Activated naive CD4-positive, alpha-beta T cell treated with Interleukin-2 at 50 U/mL for 16 hours (primary cell): ENCODE measurements at places on chromosomes 5 and 9.

DNA sequence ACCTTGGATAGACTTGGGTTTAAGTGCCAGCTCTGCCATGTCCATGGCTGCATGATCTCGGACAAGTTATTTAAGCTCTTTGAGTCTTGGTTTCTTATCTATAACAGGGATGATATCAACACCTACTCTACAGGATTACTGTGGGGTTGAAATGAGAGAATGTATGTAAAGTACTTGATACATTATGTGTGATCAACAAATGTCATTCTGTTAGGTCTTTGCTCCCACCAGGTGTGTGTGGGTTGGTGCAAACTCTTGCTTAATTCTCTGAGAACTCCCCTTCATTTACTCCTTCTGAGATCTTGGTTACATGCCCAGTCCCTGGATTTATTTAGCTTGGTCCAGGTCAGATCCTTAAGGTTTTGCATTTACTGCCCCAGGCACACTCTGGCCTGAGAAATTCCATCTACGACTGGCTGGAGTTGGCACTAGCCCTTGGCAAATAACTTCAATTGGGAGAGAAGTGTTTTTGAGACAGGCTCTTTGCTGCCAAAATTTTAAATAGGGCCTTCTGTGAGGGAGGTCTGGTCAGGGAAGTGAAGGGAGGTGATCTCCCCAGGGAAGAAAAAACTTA, 63.5 kb upstream of the KLF9 start:
- DNase-seq: no peak

DNA sequence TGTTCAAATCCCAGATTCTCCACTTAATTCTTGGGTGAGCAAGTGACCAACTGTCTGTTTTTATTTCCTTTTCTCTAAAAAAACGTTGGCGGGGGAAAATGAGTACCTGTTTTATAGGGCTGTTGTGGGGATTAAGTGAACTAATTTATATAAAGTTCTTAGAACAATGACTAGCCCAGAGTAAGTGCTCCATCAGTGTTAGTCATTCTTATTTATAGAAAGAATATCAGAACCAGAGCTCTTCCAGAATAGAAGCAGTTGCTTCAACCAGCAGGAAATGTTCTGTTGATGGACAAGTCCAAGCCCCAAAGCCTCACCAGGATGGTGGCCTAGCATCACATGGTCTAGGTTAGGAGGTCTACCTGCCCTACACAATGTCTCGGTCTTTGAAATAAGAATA, 379.2 kb downstream of the ACTL7B start:
- no peak for DNase-seq

GRCh38 chr9:108316066-108316465, 539.7 kb downstream of the ACTL7B start:
- DNase-seq: no peak

DNA sequence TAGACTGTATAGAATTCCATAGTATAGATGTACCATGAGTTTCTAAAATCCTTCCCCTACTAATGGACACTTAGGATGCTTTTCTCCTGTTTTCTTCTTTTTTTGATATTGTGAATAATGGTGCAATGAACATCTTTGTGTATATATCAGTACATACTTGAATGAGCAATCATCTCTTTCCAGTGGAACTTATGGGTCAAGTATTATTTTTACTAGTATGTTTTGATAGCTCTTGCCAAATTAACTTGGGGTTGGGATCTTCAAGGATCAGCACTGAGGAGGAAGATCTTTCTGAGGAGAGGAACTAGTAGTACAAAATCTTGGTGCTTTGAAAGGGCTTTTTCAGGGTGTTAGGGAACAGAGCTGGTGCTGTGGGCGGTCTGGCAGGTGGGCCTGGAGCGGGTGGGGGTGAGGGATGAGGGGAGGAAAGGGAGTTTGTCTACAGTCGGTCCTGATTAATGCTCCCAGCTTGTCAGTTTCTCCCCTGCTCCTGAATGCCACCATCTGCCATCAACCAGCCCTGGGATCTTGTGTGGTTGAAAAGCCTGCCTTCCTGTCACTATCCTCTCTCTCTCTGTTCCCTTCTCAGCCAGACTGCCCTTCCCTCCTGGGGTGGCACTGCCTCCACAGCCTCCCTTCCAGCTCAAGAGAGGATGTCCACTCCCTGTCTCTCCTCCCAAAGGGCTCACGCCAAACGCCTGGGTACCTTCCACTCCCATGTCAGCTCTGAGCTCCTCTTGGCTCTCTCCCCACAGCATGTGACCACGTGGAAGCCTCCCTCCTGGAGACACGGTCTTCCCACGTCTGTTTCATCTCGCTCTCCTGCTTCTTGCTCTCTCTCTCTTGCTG, 185.9 kb downstream of the DAB2IP start:
- DNase-seq: no peak

- DNase-seq: no peak
Observed at GRCh38 chr5:53783624-53784228, 223.3 kb downstream of the NDUFS4 start.

DNA sequence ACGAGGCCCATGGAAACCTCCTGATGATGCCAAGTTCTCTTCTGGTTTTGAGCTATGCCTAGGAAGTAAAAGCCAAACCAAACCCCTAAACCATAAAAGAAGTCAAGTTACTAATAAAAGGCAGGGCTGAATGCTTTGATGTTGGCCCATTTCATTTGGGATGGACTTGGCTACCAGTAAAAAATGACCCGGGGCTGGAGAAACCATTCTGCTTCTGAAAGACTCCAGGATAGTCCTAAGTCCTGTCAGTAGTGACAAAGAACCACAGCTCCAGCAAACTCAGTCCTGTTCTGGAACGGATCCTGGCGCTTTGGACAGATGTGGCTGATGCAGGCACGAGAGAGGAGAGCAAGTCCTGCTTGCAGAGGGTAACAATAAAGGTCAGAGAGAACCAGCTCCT, 68.6 kb downstream of the SH3PXD2B start:
- no peak for DNase-seq

DNA sequence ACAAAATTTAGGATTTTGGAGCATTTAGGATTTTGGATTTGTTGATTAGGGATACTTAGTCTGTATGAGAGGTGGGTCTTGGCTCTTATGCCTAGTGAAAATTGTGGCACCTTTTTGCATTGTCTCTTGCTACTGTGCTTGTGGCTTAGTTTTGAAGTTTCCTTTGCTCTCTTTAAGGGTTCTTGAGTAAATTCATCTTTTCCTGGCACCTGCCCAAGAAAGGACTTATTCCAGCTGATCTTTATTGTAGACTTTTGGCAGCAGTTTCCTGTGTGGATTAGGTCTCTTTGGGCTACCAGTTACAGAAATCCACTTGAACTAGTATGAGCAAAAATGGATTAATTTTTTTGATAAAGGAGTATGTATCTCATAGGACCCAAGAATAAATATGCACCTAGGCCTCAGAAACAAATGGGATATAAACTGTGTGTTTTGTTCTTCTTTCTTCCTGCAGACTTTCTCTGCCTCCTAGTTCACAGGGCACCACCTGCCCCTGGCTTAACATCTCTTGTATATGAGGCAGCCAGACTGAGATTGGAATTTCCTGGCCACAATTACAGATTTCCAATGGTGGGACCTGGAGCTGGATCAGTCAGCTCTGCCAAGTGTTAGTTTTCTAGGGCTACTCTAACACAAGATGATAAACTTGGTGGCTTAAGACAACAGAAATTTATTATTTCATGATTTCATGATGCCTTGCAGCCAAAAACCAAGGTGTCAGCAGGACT, 44.6 kb downstream of the FOCAD start:
- DNase-seq: no peak

GRCh38 chr9:135951889-135952663, 9.1 kb downstream of the UBAC1 start:
- no peak for DNase-seq

DNA sequence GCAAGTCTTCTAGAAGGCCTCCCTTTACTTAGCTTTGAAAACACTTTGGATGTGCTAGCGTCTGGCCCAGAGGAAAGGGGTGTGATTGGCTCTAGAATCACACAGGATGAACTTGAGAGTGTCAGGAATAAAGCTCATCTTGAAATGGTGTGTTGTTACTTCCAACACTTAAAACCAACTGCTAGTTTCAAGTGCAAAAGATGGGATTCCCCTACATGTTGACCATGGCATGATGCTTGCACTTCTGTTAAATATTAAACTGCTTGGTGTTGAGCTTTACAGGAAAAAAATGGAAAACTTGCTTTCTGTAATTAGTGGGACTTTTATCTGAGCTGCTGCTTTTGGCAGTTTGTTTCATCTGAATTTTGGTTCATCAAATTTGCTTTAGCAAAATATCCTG, 261.1 kb downstream of the MED10 start:
- DNase-seq: no peak

DNA sequence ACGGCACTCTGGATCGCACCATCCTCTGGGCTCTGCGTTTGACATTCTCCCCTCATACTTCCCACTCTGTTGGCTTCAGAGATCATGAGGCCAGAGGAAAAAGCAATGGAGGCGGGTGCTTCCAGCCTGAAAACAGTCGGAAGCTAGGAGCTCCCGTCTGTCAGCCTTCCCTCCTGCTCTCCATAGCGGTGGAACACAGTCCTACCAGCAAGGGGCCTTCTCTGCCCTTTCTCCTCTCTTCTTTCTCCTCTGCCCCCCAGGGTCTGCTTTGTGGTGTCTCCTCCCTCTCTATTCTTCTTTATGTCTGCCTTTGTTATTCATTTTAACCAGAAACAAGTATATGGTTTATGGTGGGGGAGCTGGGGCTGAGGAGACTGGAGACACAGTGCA, 152.5 kb upstream of the NFIB start:
- DNase-seq: no peak

GRCh38 chr5:121693864-121694263, 157.8 kb upstream of the FTMT start:
- DNase-seq: no peak

DNA sequence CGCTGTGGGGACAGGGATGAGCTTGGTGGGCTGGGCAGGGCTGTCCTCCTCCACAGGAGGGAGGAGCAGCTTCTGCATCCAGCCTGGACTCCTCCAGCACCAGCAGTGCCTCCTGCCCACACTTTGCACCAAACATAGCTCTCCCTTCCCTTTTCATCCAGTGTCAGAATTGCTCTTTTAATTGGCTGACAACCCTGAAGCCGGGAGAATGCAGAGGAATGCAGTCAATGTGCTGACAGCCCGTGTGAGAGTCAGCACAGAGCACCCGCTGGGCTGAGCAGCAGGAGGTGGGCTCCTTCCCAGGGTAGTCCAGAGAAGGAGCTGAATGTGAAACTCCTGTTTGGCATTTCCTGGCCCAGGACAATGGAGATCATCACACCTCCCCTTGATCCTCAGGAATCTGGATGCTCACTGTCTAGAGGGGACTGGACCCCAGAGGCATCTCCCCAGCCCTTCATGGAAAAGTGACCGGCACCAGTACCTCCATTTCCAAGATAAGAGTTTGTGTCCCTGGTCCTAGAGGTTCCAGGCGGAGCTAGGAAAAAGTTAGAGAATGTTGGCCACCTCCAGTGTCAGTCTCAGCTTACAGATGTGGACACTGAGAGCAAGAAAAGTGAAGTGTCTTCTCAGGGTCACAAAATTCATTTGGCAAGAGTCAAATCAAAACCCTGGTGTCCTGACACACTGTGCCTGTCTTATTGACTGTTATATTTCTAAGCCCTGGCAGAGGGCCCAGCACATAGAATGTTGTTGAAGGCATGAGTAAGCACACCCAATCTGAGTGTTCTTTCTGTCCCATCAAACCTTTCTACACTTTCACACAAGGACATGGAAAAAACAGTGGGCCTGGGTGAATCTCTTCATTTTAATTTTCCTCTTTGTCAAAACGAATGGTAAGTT, 202.1 kb downstream of the SNX18 start:
- DNase-seq: no peak

GRCh38 chr9:77563174-77563573, 84.9 kb downstream of the GNA14 start:
- DNase-seq: no peak

DNA sequence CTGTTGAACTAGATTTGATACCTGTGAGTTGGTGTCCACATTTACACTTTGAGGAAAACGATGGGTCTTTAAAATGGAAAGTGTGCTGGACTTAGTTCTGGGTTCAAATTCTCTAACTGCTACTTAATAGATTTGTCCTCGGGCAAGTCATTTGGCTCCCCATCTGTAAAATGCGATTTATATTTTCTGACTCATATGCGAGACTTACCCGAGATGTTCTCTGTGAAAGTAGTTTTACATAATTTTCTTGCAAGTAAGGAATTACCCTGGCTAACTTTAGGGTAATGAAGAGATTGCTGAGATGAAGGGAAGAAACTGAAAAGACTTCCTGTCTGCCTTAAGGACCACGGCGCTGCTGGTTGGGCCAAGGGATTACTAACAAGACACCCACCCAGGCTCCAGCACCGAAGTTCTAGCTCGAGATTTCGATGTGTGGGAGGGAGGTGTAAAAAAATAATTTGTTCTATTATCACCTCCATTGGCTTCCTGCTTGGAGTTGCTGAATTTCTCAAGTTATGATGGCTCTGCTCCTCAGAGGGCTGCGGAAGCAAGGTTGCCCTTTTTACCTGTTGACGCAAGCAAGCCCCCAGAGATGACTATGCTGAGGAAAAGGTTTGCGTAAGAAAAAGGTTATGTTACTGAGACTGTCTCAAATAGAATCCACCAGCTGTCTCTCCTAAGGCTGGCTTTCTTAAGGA, 24.1 kb downstream of the PCSK1 start:
- DNase-seq: no peak

DNA sequence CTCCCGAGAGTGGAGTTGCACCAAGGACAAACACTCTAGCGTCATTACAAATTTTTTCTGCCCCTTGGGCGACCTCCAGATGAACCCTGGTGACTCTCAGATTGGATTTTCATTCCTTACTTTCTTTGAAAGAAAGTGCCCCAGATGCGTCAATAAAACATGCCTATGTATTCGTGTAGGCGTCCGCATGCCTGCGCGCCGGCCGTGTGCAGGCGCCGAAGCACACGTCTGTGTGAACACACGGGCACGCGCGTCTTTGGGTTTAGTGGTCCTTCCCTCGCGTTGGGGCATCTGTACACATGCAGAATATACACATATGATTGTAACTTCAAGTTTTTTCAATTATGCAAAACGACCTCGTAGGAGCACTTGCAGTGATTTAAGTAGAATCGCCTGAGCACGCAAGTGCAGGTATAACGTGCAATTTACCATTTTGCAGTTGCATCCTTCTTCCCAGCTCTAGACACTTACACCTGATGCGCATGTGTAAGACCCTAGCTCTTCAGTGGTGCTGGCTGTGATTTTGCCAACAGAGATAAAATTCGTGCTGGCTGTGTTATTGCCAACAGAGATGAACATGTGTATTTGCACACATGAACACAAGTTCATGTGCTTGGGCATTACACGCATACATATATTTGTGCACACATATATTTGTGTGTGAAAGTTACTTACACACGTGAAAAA, 1.9 kb upstream of the LHX2 start:
- no peak for DNase-seq

GRCh38 chr9:121815084-121815483, 163.7 kb downstream of the DAB2IP start:
- DNase-seq: no peak

DNA sequence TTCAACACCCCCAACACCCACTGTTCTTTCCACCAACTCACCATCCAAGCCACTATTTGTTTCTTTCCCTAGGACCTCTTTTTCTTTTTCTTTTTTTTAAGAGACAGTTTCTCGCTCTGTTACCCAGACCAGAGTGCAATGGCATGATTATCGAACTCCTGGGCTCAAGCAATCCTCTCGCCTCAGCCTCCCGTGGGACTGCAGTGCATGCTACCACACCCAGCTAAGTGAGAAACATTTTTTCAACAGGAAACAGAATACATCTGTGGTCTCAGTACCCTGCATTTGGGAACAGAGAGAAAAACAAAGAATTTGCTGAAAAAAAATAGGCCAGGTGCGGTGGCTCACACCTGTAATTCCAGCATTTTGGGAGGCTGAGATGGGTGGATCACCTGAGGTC, 24.6 kb downstream of the B4GALT1 start:
- no peak for DNase-seq

- DNase-seq: no peak
Observed at GRCh38 chr5:139689631-139690063, 41.5 kb downstream of the CXXC5 start.
